Cardiac muscle cell (in vitro differentiated cells and primary cell): ENCODE measurements at places on chromosomes 5 and 9. TPM values are rescaled to one million over a fixed set of nuclear protein-coding genes. Genes with fewer than 3 reads are reported as not detected.

- H3K36me3 ChIP-seq, result peaks cover 18% of the 10 kb centered on the region
- peaks cover 6% of the 10 kb centered on the region for H3K4me1 ChIP-seq
Observed at GRCh38 chr5:177304392-177305119, 957 bp downstream of the PRELID1 start.

DNA sequence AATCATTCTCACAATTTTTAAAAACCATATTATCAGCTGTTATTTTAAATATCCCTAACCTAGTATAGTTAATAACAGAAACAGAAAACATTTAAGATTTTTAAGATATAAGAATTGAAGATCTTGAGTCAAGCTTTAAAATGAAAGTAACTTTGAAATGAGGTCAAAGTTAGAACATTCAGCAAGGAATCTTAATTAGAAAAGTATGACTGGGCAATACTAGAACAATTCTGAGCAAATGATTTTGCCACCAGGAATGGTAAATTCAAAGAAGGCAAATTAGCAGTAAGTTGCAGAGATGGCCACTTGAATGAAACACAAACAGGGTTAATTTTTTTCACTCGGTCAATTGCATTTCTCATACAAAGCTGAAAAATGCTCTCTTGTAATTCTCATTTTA is 117.9 kb downstream of the NXNL2 start:
- no peaks in the 10 kb centered on the region for H3K36me3 ChIP-seq
- H3K27me3 ChIP-seq, result no peaks in the 10 kb centered on the region
- H3K4me1 ChIP-seq, result no peaks in the 10 kb centered on the region
- H3K27ac ChIP-seq, result no peak overlapping the region

DNA sequence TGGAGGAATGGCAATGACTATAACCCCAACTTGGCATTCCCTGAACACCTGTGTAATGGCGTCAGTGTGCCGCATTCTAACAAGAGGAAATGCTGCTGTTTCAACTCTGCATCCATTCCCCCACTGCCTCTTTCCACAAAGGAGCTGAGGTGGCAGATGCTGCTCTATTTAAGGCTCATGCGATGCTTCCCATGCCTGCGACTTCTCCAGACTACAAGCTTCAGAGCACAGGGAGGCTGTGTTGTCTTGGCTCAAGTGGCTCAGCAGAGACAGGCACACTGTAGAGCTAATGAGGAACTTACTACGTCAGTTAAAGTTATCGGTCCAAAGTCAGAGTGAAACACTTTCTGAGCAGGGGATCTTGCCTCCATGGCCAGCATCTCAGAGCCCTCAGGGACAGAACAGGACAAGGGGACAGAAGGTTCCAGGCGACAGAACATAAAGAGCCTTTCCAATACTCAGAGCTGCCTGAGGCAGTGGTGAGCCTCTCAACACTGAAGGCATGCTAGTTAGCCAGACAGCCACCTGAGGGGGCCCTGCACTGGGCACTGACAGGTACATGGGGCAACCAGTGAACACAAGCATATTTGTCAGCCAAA is 21.8 kb downstream of the TNIP1 start:
- H3K27ac ChIP-seq, result no peak overlapping the region
- H3K4me3 ChIP-seq, result no peak overlapping the region
- H3K36me3 ChIP-seq, result peaks cover 25% of the 10 kb centered on the region
- no peaks in the 10 kb centered on the region for H3K27me3 ChIP-seq
- H3K4me1 ChIP-seq, result peaks cover 10% of the 10 kb centered on the region

DNA sequence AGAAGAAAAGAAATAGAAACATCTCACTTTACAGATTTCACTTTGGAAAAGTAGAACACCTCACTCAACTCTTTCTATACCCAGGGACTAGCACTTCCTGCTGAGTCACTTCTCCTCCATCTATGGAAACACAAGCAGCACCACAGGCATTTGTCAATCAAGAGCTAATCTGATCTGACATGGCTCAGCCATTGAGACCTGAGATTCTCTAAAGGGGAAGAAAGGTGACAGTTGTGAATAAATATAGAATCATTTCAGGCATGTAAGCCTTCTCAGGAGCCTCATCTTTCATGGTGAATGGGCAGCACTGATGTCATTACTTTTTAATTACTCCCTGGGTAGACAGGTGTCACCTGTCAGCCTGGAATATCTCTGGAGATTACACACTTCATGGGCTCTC is 559.8 kb downstream of the HINT1 start:
- H3K36me3 ChIP-seq, result no peaks in the 10 kb centered on the region
- H3K27me3 ChIP-seq, result no peaks in the 10 kb centered on the region
- peak overlapping the region; percentile 67 for H3K27ac ChIP-seq
- peaks cover 12% of the 10 kb centered on the region for H3K4me1 ChIP-seq
- DNase-seq, result no peak

DNA sequence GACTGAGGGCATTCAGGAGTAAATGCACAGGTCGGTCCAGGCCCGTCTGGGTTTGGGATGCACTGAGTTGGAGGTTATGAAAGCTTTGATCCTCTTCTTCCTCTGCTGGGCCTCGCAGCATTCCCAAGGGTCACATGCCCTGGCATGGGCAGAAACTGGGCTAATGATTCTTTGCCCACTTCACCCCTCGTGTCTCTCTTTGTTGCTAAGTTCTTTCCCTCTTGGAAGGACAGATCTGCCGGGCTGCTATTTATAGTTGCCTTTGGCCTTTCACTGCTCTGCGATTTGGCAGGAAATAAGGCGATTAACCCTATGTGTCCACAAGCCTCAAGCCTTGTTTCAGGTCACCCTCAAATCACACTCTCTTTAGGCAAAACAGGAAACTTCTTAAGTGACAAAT is 66.9 kb downstream of the ENTREP1 start:
- peaks cover 74% of the 10 kb centered on the region for H3K36me3 ChIP-seq
- H3K4me3 ChIP-seq, result peak overlapping the region; percentile 5
- no peak for DNase-seq
- peaks cover 31% of the 10 kb centered on the region for H3K4me1 ChIP-seq

GRCh38 chr5:82422751-82423181 is 144.6 kb upstream of the RPS23 start:
- DNase-seq, result no peak
- peaks cover 16% of the 10 kb centered on the region for H3K4me1 ChIP-seq
- no peaks in the 10 kb centered on the region for H3K36me3 ChIP-seq
- H3K4me3 ChIP-seq, result no peak overlapping the region
- H3K27me3 ChIP-seq, result no peaks in the 10 kb centered on the region

DNA sequence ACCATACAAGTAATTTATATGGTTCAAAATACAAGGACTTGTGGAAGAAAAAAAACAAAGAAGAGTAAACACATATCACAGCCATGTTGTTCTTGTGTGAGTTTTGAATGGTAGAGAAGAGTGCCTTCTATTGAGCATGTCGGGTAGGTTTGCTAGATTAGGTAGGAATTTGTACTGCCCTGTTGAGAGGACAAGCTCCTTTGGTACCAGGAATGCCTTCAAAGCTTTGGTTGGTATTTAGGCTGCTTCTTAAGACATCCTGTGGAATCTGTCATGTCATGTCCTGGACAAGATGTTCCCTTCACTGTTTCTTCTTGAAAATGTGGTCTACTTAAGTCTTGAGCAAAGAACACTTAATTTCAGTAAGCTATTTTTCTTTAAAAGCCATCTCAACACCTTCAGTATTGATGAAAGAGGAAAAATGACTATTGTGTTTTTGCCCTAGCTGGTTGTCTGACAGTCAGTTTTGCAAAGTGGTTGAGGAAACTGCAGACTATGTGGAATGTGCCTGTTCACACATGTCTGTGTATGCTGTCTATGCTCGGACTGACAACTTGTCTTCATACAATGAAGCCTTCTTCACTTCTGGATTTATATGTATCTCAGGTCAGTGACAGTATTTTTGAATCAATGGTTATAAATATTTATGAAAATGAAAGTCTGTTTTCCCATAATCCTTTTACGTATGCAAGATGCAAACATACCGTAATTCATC is 296.9 kb downstream of the ADGRV1 start:
- H3K36me3 ChIP-seq, result no peaks in the 10 kb centered on the region
- no peaks in the 10 kb centered on the region for H3K4me1 ChIP-seq
- DNase-seq, result no peak
- no peak overlapping the region for H3K27ac ChIP-seq
- no peaks in the 10 kb centered on the region for H3K27me3 ChIP-seq

DNA sequence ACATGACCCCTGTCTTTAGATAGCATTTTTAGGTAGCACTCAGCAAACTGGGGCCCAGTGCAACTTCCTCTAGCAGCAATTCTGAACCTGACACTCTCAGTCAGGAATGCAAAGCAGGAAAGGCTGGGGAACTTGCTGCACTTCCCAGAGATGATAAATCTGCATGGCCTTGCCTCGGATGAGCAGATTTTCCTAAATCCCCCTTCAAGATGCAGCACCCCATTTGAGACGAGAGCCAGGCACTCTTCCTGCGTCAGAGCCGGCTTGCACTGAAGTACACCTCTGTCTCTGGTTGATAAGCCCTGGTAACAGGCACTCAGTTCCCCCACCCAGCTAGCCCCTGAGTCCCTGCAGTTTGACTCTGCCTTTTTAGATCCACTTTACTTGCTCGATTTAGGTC is 296.7 kb upstream of the PANK3 start:
- H3K27me3 ChIP-seq, result no peaks in the 10 kb centered on the region
- H3K4me1 ChIP-seq, result peaks cover 38% of the 10 kb centered on the region
- H3K4me3 ChIP-seq, result no peak overlapping the region
- peak; percentile 52 for DNase-seq
- no peaks in the 10 kb centered on the region for H3K36me3 ChIP-seq

DNA sequence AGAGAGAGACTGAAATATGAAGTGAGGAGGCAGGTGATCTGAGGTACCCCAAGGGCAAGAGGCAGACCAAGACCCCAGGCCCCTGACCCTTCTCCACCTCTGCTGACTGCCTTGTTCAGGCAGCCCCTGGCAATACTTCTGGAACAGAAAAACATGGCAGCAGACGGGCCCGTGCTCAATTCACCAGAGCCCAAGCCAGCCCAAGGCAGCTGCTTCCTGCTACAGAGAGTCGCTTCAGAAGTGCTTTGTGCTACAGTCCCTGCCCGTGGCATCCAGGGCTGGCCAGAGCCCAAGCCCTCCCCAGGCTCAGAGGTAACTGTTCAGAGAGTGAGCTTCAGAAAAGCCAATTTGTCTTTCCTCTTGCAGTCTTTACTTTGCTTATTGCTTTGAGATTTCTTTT is 151.4 kb upstream of the FSTL4 start:
- no peaks in the 10 kb centered on the region for H3K4me1 ChIP-seq
- no peak overlapping the region for H3K27ac ChIP-seq
- no peaks in the 10 kb centered on the region for H3K36me3 ChIP-seq
- peaks cover 62% of the 10 kb centered on the region for H3K27me3 ChIP-seq
- no peak for DNase-seq

DNA sequence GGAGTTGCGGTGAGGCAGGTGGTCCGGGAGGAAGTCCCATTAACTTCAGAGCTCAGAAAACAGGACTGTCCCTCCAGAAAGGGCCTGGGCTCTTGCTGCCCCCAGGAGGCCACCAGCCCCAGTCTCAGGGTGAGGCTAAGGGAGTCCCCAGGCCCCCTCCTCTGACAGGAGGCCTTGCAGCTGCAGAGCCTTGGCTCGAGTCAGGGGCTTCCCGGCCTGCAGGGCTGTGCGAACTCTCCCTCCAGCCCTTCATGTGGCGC is 3.2 kb upstream of the STPG3 start:
- no peak for DNase-seq
- H3K36me3 ChIP-seq, result peaks cover 3% of the 10 kb centered on the region
- no peaks in the 10 kb centered on the region for H3K27me3 ChIP-seq
- no peak overlapping the region for H3K27ac ChIP-seq
- H3K4me3 ChIP-seq, result no peak overlapping the region

GRCh38 chr5:123181394-123181801 is 92.4 kb downstream of the PRDM6 start:
- peaks cover 32% of the 10 kb centered on the region for H3K4me1 ChIP-seq
- no peak overlapping the region for H3K27ac ChIP-seq
- H3K4me3 ChIP-seq, result no peak overlapping the region
- H3K36me3 ChIP-seq, result no peaks in the 10 kb centered on the region
- no peaks in the 10 kb centered on the region for H3K27me3 ChIP-seq

- H3K36me3 ChIP-seq, result no peaks in the 10 kb centered on the region
- H3K27me3 ChIP-seq, result no peaks in the 10 kb centered on the region
- H3K27ac ChIP-seq, result peak overlapping the region; percentile 78
- DNase-seq, result peak; percentile 98
Observed at GRCh38 chr5:33892620-33893137, 889 bp upstream of the ADAMTS12 start.

DNA sequence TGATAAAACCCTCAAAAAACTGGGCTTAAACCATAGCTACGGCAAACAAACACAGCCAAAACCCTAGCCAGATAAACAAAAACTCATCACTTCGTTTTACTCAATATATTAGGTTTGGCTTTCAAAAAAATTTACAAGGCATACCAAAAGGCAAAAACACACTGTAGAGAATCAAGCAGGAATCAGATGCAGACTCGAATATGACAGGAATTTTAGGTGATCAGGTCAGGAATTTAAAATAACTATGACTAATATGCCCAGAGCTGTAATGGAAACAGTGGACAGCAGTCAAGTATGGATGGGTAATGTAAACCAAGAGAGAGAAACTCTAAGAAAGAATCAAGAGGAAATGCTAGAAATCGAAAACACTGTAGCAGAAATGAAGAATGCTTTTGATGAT is 26.5 kb upstream of the DOCK2 start:
- DNase-seq, result no peak
- no peaks in the 10 kb centered on the region for H3K4me1 ChIP-seq
- H3K27ac ChIP-seq, result no peak overlapping the region
- no peak overlapping the region for H3K4me3 ChIP-seq

GRCh38 chr5:138942861-138943260 is 67.7 kb upstream of the LRRTM2 start:
- H3K27ac ChIP-seq, result no peak overlapping the region
- no peaks in the 10 kb centered on the region for H3K27me3 ChIP-seq
- H3K36me3 ChIP-seq, result no peaks in the 10 kb centered on the region
- no peak for DNase-seq
- H3K4me1 ChIP-seq, result peaks cover 19% of the 10 kb centered on the region

DNA sequence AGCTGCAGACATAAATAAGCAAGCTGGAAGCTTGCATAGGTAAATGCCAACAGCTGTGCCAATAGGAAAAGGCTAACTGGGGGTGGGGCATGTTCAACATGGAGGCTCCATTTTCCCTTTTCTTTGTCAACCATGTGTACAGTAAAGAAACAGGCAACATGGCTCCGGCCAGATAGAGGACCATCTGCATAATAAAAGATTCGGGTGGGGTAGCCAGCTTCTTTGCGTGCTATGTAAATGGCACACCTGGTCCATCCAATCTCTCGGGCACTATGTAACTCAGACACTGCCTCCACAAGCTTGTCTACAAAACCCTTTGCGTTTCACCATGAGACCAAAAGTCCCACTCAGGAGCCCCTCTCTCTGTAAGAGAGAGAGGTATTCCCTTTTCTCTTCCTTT is 41.7 kb upstream of the DENND4C start:
- H3K27ac ChIP-seq, result no peak overlapping the region
- no peaks in the 10 kb centered on the region for H3K27me3 ChIP-seq
- no peaks in the 10 kb centered on the region for H3K36me3 ChIP-seq
- DNase-seq, result no peak

- no peaks in the 10 kb centered on the region for H3K27me3 ChIP-seq
- H3K4me1 ChIP-seq, result no peaks in the 10 kb centered on the region
- no peaks in the 10 kb centered on the region for H3K36me3 ChIP-seq
Observed at GRCh38 chr9:12730927-12731326, 37.7 kb downstream of the TYRP1 start.

Gene IL31RA
- not detected in 2 replicates for total RNA-seq

Gene SVEP1
- total RNA-seq, result 2.8 and 4.4 TPM in 2 replicates

Gene PAEP
- not detected in 2 replicates for total RNA-seq

Gene SH3RF2
- 27.9 and 43.1 TPM in 2 replicates for total RNA-seq

Gene NUTM2F
- total RNA-seq, result 1.7 TPM in 1 of 2 replicates, not detected in the other
